ENCODE measurements at places on chromosomes 16 and 17.

GRCh38 chr16:12323007-12323758, 346.6 kb downstream of the SNX29 start:
- peak; percentile 48 for DNase-seq

GRCh38 chr17:81427173-81428120, 32.2 kb downstream of the BAHCC1 start:
- no peak for DNase-seq

- DNase-seq: no peak
These were observed 51.2 kb downstream of the COTL1 start for GRCh38 chr16:84566545-84567257.

DNA sequence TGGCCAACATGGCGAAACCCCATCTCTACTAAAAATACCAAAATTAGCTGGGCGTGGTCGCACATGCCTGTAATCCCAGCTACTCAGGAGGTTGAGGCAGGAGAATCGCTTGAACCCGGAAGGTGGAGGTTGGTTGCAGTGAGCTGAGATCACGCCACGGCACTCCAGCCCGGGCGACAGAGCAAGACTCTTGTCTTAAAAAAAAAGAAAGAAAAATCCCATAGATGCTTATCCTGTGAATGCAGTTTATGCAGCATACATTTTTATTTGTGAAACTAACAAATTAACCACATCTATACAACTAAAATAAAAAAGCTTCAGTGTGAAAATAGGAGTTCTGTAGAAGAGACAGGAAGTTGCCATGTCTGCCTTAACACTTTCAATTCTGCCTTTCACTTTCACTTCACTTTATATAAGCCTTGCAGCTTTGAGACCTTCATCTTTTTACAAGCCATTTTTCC, 7.1 kb downstream of the IGSF6 start:
- peak; percentile 25 for DNase-seq

- DNase-seq: no peak
These were observed 1.2 kb upstream of the MPP3 start for GRCh38 chr17:43834106-43834505.

DNA sequence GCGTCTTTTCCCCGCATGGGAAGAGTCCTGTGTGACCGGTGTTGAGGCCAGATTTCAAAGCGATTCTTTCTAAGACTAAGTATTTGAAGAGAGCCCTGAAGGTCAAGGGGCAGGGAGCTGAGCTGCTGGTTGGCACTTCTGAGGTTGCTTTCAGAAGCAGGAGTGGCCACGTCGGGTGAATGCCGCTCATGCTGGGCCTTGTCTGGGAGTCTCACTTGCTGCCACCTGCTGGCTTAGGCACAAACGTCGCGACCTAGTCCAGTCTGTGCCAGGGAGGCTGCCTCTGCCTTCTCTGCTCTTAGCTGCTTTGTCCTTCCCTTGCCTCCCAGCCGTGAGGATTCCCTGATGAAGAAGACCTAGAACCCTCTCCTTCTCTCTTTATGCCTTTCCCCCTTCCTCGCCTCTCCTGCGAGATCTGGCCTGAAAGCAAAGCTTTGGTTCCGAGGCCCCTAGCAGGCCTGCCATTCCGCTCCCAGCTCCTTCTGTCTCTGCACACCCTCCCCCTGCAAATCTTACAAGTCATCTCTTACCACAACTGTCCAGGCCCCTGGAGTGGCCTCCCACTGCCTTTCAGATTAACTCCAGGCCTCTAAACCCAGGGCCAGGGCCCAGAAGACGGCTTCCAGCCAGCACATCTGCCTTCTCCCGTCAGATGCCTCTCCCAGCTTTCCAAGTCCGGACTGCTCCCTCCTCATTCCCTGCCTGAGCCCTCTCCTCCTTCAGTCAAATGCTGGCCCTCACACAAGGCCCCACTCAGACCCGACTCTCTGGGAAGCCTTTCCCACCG, 11.4 kb downstream of the CTNS start:
- no peak for DNase-seq

GRCh38 chr17:77140878-77141767, at the start of gene SEC14L1:
TSS of gene SEC14L1 (plus strand) at chr17:77140969. CDS start at chr17:77143597, 2,628 bp downstream.
- peak; percentile 47 for DNase-seq

DNA sequence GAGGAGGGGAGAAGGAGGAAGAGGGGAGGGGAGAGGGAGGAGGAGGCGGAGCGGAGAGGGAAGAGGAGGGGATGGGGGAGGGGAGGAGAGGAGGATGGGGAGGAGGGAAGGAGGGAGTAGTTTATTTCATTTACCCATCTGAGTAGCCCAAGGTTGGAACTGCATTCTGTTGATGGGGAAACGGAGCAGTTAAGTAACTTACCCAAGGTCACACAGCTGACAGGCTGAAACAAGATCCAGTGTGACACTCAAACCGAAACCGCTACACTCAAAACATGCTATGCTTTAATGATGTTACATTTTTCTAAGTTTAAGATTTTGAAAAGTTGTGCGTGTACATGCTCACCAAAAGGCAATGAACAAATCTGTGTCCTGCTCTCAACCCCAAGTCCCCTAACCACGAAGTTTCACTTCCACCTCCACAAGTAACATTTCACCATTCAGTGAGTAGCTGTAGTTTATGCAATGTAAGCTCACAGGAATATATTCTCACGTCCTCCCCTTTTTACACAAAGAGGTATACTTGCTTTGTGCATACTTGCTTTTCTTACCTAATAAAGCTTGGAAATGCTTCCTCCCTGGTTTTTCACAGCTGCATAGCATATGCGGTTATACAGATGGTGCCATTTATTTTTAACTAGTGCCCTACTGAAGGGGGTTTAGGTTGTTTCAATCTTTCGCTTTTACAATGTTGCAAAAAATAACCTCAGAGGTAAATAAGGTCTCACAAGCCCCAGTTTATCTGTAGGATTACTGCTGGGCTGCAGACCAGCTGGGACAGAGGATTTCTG, 275.3 kb downstream of the PARN start:
- DNase-seq: no peak

DNA sequence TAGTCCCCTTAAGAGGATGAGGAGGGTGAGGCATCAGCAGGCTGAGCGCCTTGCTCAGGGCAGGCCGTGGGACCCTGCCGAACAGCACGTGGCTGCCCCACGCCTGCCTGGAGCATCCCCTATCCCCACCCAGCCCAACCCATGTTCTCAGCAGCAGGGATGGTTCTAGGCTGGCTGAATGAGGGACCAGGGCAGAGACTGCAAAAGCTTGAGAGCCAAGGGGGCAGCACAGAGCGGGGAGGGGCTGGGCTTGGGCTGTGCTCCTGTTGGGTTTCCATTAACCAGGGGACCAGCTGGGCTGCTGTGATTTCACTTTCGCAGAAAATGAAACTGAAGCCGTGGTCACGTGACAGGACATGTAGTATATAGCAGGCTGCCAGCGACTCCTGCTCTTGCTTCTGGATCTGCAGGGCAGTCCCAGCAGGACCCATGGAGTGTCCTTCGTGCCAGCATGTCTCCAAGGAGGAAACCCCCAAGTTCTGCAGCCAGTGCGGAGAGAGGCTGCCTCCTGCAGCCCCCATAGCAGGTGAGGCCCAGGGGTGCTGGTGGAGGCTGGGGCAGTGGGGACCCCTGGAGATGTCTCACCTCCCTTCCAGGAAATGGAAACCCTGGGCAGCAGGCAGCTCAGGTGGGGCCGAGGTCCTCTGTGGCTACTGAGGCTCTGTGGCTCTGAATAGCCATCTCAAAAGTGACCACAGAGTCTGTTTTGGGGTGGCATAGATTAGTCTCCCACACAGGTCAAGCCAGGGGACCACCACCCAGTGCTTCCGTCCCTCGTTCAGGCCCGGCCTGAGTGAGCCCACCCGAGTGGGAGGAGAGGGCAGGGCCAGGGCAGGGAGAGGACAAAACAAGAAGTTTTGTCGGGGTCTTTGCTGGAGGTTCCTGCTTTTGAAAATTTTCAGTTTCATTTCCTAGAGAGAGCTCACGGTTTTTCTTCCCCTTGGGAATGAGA, 2.9 kb downstream of the RNF213 start:
- DNase-seq: peak; percentile 73

- DNase-seq: no peak
These were observed 29.5 kb downstream of the SMURF2 start for GRCh38 chr17:64632606-64633005.

DNA sequence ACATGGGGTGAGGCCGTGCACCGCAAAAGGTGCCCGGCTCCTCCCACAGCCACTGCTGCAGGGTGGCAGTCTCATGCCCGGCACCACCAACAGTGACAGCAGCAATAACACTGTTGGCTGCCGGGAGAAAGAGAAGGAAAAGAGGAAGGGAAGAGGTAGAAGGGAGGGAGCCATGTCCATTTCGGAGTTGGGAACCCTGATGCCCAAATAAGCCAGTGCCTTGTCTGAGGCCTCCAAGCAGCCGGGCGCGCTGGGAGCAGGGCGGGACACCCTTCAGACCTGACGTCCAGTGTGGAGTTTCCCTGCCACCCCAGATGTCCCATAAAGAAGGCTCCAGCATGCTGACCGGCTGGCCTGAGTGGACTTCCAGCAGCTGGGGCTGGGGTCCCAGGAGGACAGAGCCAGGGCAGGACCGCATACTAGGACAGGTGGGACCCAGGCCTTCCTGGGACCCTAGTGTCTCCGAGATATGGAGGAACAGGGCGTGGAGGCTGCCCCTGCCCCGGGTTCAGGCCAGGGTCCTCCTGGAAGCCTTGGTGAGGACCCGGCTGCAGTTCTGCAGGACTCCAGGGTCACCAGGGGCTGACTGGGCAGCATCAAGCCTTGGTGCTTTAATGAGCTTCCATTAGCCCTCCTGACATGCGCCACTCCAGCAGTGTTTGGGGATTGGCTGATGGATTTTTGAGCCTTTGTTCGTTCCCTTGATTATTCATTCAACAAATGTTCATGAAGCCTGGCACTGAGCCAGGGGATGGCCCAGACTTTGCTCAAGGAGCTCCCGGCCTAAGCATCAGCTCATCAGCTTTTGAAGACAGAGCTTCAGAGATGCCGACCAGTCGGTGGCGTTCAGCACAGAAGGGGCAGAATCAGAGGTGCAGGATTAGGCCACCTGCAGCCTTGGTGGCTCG, 223.6 kb upstream of the CIBAR2 start:
- no peak for DNase-seq

DNA sequence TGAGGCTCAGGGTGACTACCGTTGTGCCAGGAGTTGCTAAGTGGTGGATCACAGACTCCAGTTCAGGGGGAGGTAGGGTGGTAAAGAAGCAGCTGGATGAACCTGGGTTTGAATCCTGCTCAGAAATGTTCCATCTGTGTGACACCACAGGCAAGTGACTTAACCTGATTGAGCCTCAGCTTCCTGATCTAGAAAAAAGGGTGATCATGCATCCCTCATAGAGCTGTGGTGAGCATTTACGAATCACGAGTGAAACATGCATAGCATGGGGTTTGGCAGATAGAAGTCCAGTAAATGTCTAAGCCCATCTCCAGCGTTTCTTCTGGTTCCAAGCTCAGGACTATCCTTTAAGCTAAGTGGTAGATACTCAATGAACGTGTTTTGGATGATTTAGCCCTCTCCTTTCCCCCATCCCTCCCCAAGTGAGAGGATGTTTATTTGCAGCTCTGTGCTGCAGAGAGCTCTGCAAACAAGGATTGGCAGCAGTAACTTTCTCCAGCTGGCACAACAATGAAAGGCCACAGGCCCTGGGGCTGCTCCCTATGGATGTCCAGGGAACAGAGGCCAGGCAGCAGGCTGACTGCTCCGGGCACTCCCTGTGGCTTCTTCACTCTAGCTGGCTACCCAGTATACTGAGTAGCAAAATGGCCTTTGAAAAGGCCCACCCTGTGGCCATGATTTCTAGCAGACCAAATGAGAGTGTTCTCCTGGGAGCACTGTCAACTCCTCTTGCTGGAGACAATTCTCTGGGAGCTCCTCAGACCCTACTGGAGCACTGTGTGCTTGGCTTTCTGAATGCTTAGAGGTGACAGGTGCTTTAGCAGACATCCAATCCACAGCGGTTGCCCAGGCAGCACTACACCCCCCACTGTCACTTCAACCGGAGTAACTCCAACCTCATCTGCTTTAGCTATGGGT, 21.3 kb downstream of the CA4 start:
- DNase-seq: no peak

DNA sequence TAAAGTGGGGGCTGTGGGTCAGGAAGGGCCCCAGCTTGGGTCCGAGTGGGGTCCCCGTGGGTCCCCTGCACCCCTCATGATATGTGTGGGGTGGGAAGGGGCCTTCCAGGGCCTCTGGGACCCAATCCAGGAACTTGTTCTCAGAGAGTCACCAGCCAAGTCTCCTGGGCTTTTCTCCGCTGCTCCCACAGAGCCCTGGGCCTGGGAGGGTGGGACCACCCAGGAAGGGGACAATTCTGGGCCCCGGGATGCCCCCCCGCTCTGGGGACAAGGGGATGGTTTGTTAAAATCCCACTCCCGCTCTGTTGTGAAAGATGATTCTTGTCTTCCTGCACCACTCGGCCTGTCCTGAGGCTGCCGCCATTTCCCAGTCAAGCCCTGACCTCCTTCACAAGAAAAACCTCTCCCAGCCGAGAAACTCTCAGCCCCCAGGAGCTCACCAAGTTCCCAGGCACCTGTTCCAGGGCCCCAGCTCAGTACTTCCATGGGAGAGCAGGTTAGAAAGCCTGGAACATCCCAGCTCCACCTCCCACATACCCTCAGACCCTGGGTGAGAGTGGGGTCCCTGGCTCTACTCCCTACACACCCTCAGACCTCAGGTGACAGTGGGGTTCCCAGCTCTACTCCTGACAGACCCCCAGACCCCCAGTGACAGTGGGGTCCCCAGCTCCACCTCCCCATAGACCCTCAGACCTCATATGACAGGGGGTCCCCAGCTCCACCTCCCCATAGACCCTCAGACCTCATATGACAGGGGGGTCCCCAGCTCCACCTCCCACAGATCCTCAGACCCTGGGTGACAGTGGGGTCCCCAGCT, 75.1 kb downstream of the METRNL start:
- no peak for DNase-seq

DNA sequence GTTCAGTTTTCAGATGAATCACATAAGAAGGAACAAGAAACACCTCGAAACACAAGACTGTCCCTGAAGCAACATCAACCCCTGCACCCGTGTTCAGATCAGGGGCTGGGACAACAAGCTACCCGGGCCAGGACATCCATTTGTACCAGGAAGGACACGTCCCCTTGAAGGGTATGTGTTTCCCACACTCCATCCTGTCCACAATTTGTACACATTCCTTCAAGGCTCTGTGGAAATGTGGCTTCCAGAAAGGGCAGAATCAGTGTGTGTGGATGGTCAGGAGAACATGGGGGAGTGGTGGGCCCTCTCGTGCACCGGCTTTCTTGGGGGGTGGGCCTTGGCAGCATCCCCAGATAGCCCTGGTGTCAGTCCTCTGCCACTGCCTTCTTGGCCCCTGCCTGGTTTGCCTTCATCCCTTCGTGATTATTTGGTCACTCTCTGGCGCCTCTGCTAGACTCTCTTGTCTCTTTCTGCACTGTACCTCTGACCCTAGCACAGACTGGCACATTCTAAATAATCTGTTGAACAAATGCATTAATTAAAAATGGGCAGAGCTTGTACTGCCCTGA, 10.3 kb downstream of the KIFC3 start:
- DNase-seq: no peak
